ENCODE measurements at places on chromosomes 1 and 21.

GRCh38 chr21:32599091-32599490, 13.1 kb downstream of the CFAP298 start:
- DNase-seq = no peak

DNA sequence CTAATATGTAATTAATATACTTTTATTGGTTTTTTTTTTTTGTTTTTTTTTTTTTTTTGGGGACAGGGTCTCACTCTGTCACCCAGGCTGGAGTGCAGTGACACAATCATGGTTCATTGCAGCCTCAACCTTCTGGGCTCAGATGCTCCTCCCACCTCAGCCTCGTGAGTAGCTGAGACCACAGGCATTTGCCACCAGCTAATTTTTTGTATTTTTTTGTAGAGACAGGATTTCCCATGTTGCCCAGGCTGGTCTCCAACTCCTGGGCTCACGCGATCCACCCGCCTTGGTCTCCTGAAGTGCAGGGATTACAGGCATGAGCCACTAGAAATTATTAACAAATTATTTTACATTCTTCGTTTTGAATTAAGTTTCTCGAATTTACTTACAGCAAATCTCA, 16.8 kb upstream of the POGZ start:
- DNase-seq = no peak

DNA sequence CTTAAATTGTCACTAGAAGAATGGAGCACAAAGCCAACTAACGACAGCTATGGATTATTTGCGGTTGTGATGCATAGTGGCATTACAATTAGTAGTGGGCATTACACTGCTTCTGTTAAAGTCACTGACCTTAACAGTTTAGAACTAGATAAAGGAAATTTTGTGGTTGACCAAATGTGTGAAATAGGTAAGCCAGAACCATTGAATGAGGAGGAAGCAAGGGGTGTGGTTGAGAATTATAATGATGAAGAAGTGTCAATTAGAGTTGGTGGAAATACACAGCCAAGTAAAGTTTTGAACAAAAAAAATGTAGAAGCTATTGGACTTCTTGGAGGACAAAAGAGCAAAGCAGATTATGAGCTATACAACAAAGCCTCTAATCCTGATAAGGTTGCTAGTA, 13.5 kb downstream of the USP1 start:
- peak; percentile 19 for DNase-seq

DNA sequence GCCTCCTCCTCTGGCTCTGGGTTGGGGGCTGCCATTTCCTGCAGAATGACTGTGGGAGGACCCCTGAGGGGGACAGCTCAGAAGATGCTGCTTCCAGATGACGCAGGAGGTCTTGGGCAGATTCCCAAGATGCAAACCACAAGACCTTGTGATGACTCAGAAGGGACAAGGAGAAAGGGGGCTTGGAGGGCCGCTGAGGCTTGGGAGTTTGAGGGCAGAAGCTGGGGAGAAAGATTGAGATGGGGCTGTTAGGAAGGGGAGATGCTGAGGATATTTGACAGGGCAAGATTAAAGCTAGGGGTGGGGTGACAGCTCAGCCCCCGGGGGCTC, 7.5 kb downstream of the PTPRU start:
- DNase-seq = no peak

- no peak for DNase-seq
Observed at GRCh38 chr1:78006521-78006920, 1.8 kb downstream of the DNAJB4 start.

DNA sequence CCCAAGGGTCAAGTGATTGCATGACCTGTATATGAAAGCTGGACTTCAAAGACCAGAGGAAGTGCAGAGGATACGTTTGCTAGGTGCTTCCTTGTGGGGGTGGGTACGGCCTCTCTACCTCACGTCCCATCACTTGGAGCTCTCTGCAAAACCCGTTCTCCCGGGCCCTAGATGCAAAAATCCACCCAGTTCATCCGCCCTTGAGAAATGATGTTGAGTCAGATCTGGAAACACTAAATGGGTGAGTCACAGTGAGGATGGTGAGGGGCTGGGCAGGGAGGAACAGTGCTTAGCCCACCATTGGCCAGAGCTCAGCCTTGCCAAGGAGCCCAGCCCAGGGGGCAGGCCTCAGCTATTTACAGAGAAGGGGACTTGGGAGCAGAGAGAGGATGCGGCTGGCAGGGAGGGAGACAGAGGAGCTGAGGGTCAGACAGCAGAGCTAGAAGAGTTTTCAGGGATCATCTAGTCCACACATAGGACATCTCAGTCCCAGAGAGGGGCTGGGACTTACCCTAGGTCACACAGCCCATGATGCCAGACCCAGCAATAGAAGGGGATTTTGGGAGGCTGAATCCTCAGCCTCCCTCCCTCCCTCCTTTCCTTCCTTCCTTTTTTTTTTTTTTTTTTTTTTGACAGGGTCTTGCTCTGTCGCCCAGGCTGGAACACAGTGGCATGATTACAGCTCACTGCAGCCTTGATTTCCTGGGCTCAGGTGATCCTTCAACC, 14.6 kb downstream of the ARHGEF10L start:
- no peak for DNase-seq

GRCh38 chr1:8013399-8013798, 12.7 kb downstream of the ERRFI1 start:
- DNase-seq = no peak

- DNase-seq = no peak
Observed at GRCh38 chr1:77060000-77060399, 159.2 kb downstream of the PIGK start.

GRCh38 chr1:175646439-175647209, 96.8 kb downstream of the TNR start:
- DNase-seq = no peak

- no peak for DNase-seq
Observed at GRCh38 chr1:155942578-155943141, 1.2 kb downstream of the RXFP4 start.

DNA sequence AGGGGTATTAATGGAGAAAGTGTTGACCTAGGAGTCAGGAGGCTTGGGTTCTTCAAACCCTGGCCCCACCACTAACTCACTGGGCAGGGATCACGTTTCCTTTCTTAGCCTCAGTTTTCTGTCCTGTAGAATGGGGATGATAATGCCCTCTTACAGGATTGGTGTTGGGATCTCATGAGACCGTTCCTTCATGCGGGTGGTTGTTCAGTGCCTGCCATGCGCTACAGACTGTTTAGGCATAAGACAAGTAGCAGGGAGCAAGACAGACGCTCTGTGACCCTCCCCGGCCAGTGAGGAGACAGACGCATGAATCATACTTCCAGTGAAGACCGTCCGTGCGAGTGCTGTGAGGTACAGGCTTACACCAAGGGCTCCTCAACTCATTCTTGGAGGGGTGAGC, 81.7 kb downstream of the MAN1C1 start:
- peak; percentile 25 for DNase-seq

GRCh38 chr21:37407719-37408420, 41.3 kb downstream of the DYRK1A start:
- no peak for DNase-seq

DNA sequence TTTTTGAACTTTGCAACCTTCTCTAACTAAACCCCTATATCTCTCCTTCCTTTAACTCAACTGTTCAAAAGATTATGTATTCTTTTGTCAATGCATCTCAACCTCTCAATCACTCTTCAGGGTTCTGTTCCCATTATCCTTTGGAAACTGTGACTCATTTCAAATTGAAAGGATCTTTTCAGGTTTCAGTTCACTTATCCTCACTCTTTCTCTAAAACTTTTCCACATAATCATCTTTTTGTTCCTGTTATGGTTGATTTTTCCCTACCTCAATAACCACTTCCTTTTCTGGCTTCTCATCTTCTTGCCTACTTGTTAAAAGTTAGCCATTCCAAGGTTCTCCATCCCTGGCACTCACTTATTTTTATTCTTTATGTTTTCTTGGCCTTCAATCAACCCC, 56.2 kb upstream of the NUF2 start:
- DNase-seq = no peak

- no peak for DNase-seq
Observed at GRCh38 chr1:98662356-98662670, 792 bp downstream of the SNX7 start.

- no peak for DNase-seq
Observed at GRCh38 chr21:42539931-42540343, 26.3 kb downstream of the SLC37A1 start.

GRCh38 chr1:213200630-213201029, 149.6 kb downstream of the RPS6KC1 start:
- DNase-seq = no peak

DNA sequence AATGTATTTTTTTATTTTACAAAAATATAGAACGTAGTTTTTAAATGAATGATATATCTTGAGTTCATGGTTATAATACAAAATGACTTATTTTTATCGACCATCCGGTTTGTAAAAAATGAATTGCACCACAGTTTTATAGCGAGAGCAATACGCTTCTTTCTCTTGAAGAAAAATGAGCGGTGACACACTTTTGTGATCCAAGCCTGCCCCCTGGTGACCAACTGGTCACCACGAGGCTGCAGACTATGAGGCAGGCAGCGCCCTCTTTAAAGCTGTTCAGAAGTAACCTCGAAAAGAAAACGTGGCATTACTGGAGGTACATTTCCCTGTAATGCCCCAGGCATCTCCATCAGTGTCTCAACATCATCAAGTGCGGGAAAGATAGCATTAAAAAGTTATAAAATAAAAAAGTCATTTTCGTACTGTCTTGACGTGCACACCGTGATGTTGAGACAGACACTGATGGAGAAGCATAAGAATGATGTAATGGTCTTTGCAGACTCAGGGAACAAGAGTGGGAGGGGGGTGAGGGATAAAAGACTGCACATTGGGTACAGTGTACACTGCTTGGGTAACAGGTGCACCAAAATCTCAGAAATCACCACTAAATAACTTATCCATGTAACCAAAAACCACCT, 734.2 kb upstream of the ADAMTS5 start:
- DNase-seq = peak; percentile 30

DNA sequence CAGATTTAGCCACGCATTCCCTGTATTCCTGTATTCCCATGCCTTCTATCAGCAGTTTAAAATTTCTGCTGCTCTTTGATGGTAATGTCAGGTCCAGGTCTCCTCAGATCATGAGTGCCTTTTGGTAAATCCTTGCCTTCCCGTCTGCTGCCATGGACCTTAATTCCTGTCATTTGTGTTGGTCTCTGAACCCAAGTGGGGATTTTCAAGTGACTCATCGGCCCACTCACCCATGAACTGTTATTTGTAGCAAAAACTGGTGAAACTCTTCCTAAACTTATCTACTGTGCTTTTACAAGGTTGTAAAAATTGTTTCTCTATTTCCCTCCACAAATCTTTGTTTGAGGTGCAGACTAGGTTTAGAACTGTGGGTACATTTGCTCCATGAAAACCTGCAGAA, 47.4 kb downstream of the ACTN2 start:
- no peak for DNase-seq

DNA sequence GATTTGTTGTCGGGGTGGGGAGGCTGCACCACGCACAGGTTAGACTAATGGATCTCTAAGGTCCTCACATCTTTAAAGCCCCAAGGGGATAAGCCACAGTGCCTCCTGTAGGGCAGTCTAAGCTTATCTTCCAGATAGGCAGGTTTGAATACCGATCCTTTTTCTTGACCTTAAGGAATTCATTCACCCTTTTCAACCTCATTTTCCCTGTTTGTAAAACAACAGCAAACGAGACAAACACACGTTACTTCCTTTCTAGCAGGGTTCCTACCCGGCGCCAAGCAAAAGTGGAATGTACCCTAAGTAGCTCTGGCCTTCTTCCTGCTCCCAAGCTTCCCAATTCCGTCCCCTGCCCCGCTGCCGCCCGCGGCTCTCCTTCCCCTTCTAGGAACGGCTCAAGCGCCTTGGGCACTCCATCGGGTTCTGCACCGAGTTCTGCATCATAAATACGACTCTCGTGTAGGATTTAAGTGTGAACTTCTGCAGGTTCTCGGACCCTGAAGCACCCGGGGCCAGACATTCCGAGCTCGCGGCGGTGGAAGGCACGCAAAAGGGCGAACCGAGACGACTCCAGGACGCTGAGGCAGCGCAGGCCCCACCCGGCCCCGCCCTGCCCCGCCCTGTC, 548 bp upstream of the CDC20 start:
- DNase-seq = peak; percentile 18

GRCh38 chr1:243343970-243344937, 88.4 kb downstream of the SDCCAG8 start:
- DNase-seq = peak; percentile 64

- no peak for DNase-seq
Observed at GRCh38 chr1:188825471-188825870, 1652.2 kb downstream of the BRINP3 start.

GRCh38 chr1:237316352-237316751, 274.4 kb downstream of the RYR2 start:
- no peak for DNase-seq

DNA sequence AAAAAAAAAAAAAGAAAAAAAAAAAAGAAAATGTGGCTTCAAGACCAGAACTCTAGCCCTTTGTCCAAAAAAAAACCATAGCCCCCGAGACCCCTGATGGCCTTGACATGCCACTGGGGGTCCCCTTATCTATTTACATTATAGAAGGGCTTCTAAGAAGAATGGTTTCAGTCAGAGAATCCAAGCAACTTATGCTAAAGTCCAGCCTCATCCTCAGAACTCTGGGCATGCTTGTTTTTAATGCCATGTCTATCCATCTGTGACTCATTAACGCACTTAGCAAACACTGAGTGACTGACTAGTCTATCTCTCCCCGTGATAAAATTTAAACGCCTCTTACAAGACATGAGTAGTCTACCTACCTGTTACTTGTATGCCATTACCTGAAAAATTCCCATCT, 29.3 kb downstream of the ERG start:
- DNase-seq = no peak

- DNase-seq = no peak
Observed at GRCh38 chr1:230877146-230877923, 9.0 kb upstream of the C1orf198 start.

DNA sequence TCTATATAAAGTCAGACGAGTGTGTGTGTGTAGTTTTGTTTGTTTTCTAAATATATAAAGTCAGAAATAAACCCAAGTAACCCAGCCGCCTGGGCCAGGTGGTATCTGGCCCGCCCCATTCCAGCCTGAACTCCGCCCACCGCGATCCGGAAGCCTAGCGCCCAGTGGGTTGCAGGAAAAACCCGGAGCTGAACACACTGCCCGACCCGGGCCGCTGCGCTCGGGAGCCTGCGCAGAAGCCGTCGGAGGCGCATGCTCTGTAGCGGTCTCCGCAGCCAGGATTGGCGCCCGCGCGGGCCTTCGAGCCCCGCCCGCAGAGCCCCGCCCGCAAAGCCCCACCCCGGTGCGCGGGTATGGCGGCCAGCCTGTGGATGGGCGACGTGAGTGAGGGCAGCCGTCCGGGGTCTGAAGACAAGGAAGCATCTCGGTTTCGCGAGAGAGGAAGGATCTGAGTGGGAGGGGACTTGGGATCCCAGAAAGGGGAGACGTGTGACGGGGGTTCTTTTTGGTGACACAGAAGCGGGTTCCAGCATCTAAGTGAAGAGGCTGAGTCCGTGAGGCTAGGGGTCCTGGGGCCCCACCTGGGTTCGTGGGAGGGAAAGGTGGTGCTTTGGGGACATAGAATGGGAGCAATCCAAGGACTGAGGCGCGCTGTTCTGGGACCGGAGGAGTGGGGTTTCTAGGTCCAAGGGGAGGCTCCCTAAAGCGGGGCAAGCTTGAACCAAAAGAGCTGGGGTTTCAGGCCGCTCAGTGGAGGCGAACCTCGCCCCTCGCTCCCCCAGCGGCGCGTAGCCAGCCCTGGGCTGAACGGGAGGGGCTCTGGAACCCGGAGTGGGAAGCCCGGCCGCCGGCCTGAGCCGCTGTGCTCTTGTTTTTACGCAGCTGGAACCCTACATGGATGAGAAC, at the start of gene TRNAU1AP:
Gene TRNAU1AP (plus strand): TSS at position 328 of the 906 bp plus-strand sequence. CDS start 26 bp downstream, at position 354.
- DNase-seq = peak; percentile 97
